Effector memory CD4-positive, alpha-beta T cell (primary cell): ENCODE measurements at places on chromosomes 1 and 21.

DNA sequence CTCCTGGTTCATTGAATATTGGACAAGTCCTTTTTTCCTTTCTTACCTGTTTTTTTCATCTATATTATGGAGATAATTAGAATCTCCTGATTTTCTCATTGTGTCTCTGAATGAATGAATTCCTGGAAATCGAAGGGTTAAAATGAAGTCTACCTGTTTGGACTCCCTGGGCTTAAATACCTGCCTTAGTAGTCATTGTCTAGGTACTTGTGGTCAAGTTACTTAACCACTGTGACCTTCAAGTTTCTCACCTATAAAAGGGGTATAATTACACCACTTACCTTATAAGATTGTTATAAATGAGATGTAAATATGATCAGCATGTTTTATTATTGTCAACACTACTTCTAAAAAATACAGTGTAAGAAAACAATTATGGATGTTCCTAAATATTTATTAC is 9.0 kb upstream of the TBX19 start:
- DNase-seq = no peak

DNA sequence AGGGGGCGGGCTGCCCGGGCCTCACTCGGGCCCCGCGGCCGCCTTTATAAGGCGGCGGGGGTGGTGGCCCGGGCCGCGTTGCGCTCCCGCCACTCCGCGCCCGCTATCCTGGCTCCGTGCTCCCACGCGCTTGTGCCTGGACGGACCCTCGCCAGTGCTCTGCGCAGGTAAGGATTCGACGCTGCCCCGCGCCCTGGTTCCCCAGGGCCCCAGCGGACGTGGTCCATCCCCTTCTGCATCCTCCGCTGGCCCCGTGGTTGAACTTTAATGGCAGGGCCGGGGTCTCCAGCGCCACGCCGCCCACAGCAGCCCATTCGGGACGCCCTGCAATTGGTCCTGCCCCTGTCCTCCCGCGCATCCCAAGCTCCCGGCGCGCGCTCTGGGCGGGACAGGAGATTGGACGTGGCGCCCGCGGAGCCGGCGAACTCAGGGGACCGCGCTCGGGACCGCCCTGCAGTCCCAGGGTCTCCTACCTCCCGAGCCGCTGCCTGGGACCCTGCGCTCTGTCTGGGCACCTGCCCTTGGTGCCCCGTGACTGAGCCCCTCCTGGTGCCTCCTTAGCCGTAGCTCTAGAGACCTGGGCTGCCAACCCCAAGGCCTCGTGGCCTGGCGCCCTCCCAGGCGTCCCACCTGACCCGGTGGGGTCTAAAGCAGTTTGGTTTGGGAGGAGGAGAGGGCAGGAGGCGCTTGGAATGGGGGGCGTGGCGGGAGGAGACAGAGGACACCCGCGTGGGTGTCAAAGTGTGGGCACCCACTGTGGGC is at the start of gene ALPL:
Gene ALPL, plus strand, starts transcription at position 73 of the 762 bp plus-strand sequence. CDS start 44,659 bp downstream, outside the sequence.
- no peak for DNase-seq

- DNase-seq = no peak
Measured at GRCh38 chr1:23824711-23825075, 536 bp downstream of the HMGCL start.

DNA sequence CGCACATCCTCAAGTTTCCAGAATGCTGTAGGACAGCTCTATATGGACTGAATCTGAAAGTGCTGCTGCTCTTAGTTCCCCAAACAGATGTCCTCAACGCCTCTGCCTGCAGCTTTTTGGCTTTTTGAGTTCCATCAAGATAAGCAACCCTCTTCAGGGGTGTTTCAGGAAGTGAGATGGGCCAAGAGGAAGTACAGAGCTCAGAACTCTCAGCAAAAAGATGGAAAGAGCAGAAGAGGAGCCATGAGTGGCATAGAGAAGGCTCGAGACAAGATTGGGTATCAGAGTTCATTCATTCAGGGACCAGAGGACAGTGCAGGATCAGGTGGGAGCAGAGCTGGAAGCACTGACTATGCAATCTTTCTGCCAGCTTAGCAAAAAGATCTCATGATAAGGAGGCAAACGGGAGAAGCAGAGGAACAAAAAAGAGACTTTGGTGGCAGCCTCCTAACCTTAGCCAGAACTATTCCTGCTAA is at the start of the genes ADORA3 and TMIGD3:
Gene ADORA3, minus strand, starts transcription at position 49 of the 476 bp plus-strand sequence. CDS start 279 bp downstream, outside the sequence.
Gene TMIGD3, minus strand, starts transcription at position 49 of the 476 bp plus-strand sequence. CDS start 279 bp downstream, outside the sequence.
- no peak for DNase-seq

- DNase-seq = no peak
Measured at GRCh38 chr1:54356680-54357147, 49.5 kb downstream of the SSBP3 start.

GRCh38 chr1:170239445-170239844 is 93.7 kb downstream of the NTMT2 start:
- no peak for DNase-seq

DNA sequence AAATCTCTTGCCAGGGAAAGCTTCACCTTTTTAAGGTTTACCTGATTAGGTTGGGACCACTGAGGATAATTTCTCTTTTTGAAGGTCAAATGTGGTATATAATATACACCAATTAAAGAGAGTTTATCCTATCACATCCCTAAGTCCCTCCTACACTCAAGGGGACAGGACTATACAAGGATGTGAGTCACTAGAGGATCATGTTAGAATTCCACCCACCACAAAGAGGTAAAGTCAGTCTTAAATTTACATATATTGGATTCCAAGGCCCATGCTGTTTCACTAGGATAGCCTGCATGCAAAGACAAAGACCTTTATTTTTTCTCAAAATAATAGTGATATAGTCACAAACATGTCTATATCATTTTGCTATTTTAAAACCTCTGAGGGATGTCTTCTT is 164.4 kb downstream of the GIPC2 start:
- no peak for DNase-seq

GRCh38 chr1:61125263-61125662 is 42.9 kb downstream of the NFIA start:
- DNase-seq = no peak

DNA sequence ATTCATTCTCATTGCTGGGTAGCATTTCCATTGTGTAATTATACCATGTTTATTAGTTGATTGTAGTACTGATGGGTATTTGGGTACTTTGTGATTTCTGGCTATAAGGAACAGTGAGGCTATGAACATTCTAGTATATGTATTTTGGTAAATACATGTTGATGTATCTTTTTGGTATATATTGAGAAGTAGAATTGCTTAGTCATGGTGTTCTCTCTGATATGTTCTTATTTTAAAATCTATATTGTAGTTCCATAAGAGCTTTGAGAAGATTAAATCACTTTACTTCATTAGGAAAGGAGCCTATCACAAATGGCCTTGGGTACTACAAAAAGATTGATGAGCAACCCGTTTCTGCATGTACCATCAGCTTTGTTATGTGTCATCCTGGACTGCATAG is 13.4 kb downstream of the MIXL1 start:
- DNase-seq = no peak

GRCh38 chr1:92623187-92623778 is 136.6 kb upstream of the GFI1 start:
- no peak for DNase-seq

GRCh38 chr1:78553859-78554258 is 63.1 kb downstream of the PTGFR start:
- DNase-seq = no peak

- no peak for DNase-seq
Measured at GRCh38 chr1:234986750-234987414, 141.8 kb downstream of the TOMM20 start.

GRCh38 chr21:46294647-46295176 is 8.6 kb downstream of the YBEY start:
- no peak for DNase-seq

- no peak for DNase-seq
Measured at GRCh38 chr1:227729881-227730629, 5.0 kb downstream of the JMJD4 start.

GRCh38 chr1:244854166-244854565 is 10.2 kb downstream of the HNRNPU start:
- no peak for DNase-seq

DNA sequence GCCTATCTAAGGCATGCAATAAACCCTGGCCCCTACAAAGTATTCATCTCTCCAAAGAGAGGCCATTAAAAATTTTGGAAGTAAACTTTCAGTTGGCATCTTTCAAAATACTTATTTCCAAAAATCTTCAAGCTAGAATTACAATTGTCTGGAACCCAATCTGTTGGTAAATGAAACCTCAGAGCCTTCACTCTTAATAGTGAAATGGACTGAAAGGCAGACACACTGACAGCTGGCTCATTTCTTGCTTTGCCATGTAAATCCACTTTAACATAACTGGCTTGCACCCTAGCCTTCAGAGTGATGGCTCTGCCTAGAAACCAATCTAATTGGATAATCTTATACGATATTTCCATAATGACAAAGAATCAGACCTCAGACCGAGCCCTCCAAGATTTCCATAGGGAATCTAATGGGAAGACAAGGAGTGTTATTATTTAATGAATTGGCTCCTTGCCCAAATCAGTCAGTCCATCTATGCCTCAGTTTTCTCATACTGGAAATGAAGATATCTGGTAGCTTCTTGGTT is 9.2 kb upstream of the PALMD start:
- no peak for DNase-seq

DNA sequence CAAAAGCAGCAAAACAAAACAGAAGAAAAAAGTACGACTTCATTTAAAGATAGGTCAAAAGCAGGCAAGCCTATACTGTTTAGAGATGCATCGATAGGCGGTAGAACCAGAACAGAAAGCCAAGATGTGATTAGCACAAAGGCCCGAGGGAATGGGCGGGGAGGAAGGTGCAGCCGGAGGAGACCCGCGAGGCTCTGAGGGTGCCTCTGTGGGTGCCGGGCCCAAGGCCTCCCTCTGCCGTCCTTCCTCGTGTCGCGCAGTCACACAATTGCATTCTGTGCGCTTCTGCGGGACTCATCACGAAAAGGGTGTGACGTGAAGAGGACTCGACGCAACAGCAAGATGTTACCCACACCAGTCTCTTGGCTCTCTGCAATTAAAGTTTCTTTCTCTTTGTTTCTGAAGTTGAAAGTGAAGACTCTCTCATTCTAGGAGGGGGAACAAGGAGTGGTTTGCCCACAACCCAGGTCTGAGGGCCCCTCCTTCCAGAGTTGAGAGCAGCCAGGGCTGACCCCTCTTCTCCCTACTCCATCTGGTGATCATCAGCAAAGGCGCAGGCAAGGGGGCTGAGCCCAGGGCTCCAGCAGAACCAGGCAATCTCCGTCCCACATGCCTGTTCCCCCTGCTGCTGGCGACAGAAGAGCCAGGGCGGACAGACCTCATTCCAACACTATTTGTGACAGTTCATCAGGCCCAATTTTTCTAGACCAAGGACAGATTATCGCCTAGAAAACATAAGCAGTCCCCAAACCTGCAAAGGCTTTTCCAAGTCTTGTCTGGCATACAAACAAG is 41.0 kb downstream of the NPHP4 start:
- no peak for DNase-seq

- no peak for DNase-seq
Measured at GRCh38 chr1:245225322-245226202, 70.8 kb downstream of the KIF26B start.

GRCh38 chr1:22652881-22653316 is at the start of gene C1QB:
C1QB (plus strand) TSS chr1:22653236; CDS start chr1:22659463, 6,227 bp downstream.
- DNase-seq = no peak

DNA sequence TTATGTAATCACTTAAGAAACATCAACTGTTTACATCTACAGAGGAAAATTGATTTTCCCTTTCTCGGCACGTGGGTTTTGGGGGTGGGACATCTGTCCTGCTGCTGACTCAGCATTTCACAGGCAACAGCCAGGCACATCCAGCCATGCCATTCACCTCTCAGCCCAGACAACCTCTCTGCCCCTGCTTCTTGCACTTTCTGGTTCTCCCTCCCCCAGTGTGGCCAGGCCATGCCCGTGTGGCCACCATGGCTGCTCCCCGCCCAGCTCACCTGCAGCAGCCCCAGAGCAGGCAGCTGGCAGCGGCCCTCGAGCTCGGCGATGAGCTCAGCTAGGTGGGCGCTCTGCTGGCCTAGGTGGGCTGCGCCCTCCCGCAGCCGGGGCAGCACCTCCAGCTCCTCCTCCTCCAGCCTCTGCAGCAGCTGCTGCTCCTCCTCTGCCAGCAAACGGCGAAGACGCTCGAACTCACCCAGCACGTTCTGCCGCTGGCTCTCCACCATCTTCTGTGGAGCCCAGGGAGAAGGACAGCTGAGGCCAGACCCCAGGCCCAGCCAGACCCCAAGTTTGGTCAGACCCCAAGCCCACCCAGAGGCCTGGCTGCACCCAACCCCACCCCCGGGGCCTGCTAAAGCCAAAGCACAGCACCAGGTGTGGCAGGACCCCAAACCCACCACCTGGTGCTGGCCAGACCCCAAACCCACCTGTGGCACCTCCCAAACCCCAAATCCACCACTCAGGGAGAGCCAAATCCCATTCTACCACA is 5.8 kb downstream of the TRIM11 start:
- DNase-seq = no peak

DNA sequence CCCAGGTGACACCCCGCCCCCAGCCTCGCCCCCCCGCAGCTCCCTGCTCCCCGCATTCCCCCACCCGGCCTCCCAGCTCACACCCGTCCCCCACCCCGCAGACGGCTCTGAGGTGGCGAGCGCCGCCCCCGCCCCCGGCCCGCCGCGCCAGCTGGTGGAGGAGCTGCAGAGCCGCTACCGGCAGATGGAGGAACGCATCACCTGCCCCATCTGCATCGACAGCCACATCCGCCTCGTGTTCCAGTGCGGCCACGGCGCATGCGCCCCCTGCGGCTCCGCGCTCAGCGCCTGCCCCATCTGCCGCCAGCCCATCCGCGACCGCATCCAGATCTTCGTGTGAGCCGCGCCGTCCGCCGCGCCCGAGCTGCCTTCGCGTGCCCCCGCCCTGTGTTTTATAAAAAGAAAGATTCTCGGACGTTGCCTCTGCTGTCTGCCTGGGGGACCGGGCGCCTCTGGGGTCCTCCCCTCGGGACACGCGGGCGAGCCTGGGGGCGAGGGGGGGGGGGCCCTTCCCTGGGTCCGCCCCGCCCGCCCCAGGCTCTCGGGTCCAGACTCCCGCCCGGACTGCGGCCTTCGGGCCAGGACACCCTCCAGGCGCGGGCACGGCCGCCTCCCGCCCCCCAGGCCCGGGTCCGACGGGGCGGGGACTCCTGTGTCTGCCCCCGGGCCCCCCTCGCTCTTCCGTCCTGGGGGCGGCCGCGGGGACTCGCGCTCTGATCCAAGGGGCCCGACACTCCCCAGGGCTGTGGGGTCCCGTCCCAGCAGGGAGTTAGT is 1.6 kb upstream of the MMP23B start:
- peak; percentile 94 for DNase-seq

GRCh38 chr1:28282426-28283407 is 23.4 kb downstream of the SESN2 start:
- DNase-seq = no peak

DNA sequence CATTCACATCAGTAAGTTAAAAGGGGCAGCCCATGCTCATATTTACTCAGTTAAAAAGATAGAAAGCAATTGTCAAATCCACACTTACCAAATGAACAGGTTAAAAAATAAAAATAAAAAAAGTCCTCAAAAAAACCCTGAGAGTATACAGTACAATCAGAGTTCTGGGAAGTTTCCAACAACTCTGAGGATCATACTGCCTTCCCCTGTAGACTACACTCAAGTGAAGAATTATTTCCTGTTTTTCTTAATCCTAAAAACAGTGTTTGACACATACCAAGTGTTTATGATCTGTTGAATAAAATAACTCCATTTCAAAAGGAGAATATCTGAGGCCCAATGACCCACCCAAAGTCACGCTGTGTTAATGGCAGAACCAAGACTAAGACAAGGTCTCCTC is 61.8 kb downstream of the INTS7 start:
- DNase-seq = no peak

- no peak for DNase-seq
Measured at GRCh38 chr1:182367926-182368325, 23.7 kb downstream of the GLUL start.
